NCI-H1105 (cell line): ENCODE measurements at places on chromosomes 7 and 10.

DNA sequence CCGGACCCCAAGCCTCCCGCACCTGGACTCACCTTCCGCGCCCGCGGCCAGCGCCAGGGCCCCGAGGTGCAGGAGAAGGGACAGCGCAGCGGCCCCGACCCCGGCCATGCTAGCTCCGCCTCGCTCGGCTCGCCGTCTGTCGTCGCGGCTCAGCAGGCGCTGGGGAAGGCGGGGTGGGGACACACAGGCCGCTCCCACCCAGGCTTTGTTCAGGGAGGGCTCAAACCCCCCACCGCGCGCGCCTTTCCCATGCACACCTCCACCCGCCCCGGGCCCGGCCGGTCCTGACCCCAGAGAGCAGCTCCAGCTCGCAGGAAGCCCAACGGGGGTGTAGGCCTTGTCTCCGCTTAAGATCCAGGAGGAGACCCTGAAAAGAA lies at the start of gene KCP:
TSS of gene KCP (minus strand) at position 141 of the 377 bp plus-strand sequence. CDS start at position 108, 33 bp downstream.
- DNase-seq: no peak

DNA sequence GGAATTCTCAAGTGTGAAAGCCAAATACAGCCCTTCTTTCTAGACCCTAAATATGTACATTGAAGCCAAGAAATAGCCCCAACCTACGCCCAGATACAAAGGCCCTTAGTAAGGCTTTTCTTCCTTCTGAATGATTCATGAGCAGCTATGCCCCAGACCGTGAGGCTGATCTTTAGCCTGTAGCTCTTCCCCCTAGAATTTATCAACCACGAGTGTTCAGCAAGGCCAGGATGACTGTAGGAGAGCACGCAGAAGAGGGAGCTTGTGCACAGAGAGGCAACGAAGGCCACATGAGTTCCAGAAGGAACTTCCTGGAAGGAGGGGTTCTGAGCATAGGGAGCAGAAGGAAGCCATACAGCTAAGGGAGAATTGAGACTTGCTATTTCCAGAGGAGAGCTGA lies 53.0 kb upstream of the HABP2 start:
- DNase-seq: no peak

DNA sequence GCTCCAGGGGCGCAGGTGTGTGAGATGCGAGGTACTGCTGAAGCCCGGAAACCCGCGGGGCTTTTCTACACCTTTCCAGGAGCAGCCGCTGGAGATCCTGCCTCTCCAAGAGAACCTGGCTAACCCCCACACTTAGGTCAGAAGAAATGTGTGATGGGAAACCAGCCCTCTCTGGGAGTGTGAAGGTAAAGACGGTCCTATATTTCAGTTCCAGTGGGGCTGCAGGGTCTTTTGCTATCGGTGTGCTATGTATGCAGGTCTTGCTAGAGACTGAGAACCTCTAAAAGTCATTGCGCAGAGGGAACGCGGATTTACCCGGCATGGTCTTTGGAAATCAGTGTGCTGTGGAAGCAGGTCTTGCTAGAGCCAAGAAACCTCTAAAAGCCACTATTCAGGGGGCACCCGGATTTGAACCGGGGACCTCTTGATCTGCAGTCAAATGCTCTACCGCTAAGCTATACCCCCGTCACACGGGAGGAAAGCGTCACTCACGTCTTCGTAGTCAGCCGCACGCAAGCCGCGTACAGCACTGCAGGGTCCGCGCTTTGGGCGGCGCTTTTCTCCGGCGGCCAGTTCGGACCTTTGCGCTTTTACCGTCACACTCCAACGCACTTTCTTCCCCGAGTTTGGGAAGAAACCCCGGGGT lies 46.0 kb downstream of the ZNF777 start:
- DNase-seq: no peak

- DNase-seq: peak; percentile 5
Observed at GRCh38 chr7:94250987-94251386, 143.7 kb upstream of the COL1A2 start.

GRCh38 chr7:30697719-30698460 lies 15.6 kb upstream of the CRHR2 start:
- no peak for DNase-seq

DNA sequence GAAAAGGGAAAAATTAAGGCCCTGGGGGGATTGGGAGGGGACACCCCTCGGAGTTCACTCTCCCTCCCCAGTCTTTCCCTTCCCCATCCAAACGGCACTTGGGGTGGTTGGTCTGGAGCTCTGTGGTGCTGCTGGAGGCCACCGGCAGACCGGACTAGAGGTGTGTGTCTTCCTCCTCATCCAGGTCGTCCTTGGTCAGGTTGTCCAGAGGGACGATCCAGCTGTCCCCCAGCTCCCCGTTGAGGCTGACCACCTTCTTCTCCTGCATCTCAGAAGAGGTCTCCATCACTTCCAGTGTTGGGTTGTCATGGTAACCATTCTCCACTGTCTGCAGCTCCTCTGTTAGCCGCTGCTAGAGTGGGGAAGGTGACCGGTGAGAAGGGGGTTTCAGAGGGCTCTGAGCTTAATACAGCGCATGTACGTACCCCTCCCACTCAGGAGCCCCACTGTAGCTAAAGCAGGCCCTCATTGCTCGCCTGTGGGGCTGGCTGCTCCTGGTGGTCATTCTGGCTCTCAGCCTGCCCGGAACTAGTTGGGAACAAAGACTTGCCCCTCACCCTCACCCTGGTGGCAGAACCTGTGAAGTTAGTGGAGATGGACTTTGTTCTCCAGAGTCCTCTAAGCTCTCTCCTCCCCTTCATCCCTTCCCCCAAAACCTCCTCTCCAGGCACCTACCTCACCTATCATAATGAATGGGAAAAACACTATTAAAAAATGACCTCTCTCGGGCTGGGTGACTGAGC lies 52.1 kb downstream of the PODXL start:
- no peak for DNase-seq

DNA sequence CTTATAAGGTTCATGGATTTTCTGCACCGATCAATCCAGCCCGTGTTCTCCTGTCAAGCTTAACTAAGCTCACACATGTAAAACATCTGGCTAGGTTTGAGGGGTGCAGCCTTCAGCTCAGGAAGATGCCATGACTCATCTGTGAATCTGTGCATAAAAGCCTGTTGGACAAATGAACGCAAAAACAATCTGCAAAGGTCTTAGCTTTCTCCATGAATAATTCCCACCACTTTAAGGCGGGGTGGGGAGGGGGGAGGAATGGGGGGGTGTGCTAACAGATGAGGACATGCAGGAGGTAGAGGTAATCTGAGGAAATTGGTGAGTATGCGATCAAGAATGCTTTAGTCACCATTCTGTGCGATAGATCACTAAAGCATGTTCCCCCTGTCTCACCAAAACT lies 4.8 kb downstream of the DOCK4 start:
- DNase-seq: no peak

DNA sequence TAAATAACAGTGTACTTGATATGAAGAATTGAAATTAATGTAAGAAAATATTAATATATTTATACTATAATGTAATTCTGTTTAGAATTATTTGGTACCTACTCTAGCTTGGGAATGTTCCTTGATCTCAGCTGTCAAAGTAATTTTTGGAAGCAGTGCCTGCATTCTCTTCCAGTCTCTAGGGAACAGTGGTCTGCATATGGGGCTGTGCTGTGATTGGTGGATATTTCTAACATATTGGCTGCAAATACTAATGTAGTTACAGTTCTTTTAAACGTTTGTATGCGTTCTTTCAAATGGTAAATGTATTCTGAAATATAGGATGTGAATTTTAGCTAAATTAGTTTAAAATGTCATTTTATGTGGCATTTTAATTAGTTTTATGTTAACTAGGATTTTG lies 87.2 kb downstream of the PHF14 start:
- DNase-seq: no peak

DNA sequence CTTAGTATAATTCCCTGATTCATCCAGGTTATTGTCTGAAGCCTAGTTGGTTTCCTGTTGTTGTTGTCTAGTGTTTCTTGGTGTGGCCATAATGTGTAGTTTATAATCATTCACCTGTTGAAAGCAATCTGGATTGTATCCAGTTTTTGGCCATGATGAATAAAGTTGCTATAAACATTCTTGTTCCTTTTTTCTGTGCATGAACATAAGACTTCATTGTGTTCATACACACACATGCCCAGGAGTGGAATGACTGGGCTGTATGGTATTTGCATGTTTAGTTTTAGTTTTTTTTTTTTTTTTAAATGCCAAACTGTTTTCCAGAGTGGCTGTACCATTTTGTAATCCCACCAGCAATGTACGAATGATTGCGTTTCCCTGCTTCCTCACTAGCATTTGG lies 349.8 kb downstream of the SDK1 start:
- DNase-seq: no peak

DNA sequence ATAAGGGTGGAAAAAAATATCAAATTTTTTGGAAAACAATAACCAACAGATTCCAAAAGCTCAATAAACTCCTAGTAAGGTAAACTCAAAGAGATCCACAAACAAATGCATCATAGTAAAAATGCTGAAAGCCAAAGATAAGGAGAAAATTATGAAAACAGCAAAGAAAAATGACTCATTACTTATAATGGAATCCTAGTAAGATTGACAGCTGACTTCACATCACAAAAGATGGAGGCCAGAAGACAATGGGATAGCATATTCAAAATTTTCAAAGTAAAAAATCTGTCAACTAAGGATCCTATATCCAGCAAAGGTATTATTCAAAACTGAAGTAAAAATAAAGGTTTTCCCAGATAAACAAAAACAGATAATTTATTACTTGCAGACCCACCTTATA lies 183.4 kb upstream of the VIPR2 start:
- DNase-seq: no peak

- no peak for DNase-seq
Observed at GRCh38 chr10:5517546-5517945, 7.2 kb upstream of the CALML3 start.

GRCh38 chr7:116259871-116260440 lies 49.6 kb downstream of the TES start:
- no peak for DNase-seq

- no peak for DNase-seq
Observed at GRCh38 chr7:5231811-5232484, 41.9 kb downstream of the WIPI2 start.

GRCh38 chr7:101235522-101235921 lies 2.1 kb downstream of the CLDN15 start:
- DNase-seq: no peak

DNA sequence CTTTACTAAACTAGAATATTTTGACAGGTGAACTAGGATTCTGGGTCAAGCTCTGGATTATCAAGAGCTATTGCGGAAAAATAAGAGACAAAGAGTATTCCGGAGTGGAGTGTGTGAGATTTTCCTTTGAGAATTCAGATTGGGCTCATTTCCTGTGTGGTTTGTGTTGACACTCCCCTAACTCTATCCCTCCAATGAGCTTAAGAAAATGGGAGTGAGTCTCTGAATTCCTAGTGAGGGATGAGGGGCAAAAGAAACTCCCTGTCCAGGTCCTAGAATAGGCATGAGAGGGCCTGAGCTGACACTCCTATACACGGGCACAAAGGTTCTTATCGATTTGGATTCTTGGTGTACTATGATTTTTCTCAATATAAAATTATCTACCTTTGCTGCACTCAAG lies 10.2 kb downstream of the KLF14 start:
- DNase-seq: no peak

GRCh38 chr7:69878591-69878990 lies 280.3 kb downstream of the AUTS2 start:
- DNase-seq: no peak
